K562 (cell line): ENCODE measurements at places on chromosomes 12 and 14.

DNA sequence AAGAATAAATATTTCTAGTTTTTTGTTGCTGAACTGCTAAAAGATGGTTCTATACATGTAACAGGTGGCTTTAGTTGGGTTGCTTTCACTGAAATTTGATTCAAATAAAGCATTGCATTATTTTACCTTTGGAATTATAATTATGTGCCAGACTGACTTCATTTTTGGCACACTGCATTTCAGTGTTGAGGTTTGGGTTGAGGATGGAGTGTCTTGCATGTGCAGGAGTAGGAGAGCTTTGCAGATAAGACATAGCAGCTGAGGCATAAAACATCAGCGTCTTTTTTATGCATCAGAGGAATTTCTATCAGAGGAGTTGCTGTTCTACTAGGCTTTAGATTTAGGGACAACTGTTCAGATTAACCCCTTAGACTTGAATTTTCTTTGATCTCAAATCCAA is 17.2 kb downstream of the SAMD4A start:
- DNase-seq = no peak

- no peak for DNase-seq
These were observed 24.4 kb upstream of the PTPRQ start for GRCh38 chr12:80419644-80420043.

- DNase-seq = no peak
These were observed 199.5 kb upstream of the PLEKHG7 start for GRCh38 chr12:92503029-92503931.

- no peak for DNase-seq
These were observed 12.5 kb upstream of the CACNA2D4 start for GRCh38 chr12:1930803-1931597.

DNA sequence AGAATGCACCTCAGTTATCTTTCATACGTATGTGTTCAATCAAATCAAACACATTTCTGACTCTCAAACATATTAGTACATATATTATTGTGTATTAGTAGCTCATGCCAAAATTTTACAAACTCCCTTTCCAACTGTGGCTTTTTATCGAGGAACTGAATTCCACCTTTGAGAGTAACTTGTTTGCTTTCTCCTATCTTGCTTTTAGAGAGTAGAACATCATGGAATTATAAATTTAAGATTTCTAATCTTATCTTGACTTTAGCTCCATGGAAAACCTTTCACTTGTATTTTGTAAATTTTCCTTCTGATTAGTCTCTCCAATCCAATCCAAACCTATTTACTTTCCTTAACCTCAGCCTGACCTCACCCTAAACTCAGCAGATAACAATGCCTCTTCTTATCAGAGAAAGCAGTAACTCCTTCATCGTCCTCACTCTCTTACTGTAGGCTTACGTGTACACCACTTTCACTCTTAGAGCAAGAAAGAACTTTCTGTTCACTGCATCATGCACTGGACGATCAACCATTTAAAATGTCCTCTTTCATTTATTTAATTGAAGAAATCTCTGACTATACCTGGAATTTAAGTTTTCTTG is 164.5 kb downstream of the TMTC3 start:
- DNase-seq = no peak

DNA sequence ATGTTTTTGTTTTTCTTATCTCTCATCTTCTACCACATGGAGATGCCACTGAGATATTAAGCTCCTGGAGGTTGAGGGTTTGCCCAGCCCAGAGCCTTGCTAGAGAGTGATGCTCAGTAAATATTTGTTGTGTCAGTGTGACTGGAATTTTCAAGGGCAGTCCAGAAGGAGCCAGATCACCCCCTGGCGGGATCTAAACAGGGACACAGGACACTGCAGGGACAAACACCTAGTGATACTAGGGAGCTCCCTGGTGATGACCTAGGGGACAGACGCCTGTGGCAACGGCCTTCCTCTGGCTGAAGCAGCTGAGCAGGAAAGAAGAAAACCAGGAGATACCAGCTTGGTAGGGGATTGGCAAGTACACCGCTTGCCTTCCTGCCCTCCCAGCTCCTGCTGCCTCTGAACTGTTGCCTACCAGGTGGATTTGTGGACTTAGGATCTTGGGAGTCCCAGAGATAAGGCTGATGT is 714.4 kb upstream of the TBX3 start:
- no peak for DNase-seq

- DNase-seq = no peak
These were observed 37.8 kb downstream of the AEBP2 start for GRCh38 chr12:19477071-19477470.

DNA sequence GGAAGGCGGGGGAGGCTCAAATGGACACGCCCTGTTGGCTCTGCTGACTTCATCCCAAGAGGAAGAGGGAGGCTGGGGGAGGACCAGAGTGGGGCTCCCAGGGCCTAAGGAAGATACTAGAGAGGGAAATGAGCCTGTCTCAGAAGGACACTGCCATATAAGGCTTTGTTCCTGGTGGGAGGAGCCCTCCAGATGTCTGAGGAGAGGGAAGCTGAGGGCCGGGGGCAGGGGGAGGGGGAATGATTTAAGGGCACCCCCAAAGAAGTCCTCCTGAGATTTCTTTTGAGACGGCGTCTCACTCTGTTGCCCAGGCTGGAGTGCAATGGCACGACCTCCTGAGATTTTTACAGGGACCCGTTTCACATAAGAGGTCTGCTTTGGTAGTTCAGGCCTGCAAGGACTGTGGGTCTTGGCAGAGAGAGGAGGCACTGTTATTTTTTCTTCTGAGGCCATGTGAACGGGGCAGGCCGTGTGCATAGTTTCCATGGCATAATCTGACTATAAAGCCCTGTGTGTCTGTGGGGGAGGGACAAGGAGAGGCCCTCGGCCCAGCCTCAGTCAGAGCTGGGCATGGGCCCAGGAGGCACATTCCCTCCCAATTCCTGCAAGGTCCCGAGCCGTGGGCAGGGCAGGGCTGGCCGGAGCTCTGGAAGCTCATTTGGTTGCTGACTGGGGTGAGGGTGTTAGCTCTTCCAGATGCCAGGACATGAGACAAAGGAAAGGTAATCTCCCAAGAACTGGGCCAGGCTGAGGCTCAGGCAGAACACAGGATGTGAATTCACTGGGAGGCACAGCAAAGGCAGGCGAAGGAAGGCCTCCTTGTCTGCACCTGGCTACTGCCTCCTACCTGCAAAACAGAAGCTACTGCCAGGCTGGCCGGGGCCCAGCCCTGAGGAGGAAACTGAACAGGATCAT is 22.2 kb upstream of the PLEKHG3 start:
- no peak for DNase-seq

DNA sequence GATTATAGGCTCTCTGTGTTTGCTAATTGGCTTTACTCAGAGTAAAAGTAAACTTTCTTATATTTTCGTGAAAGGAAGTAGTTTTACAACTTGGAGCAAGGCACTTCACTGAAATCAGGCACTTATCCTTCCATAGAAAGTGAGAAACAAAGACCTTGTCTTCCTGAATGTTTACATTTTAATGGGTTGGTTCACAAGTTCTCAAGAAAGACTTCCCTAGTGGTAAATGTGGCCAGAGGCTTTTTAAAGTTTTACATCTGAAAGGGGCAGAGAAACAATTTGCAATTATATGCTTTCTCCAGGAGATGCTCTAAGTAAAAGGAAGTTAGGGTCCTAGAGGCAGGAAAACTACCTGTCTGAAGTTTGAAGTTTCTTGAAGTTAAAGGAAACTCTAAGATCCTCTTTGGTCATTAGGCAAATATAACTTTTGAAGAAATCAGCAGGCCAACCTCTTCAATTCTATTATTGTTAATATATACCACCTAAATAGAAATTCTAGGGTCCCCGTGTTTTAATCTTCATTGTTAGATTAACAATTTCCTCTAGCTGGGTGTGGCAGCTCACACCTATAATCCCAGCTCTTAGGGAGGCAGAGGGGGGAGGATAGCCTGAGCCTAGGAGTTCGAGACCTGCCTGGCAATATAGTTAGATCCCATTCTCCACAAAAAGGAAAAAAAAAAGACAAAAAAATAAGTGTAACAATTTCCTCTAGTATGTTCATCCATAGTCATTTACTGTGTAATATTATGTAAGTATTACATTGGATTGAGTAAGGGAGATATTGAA is 644.9 kb upstream of the FOXG1 start:
- no peak for DNase-seq

- no peak for DNase-seq
These were observed 156.4 kb downstream of the NEDD1 start for GRCh38 chr12:97063292-97063935.

DNA sequence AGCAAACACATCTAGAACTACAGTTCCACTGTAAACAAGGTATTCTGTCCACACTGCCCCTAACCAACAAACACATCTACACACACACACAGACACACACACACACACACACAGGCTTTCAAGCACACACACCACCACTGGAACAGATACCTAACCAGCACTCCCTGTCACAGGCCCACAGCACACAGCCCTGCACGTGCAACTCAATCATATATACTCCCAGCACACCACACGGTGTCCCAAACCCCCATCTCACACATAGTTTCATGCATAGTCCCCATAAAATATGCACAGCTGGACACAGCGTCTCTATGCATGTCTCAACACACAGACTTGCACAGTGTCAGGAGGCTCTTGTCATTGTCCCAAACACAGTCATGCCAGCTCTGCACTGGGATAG is 27.6 kb downstream of the KRT8 start:
- no peak for DNase-seq

- DNase-seq = no peak
These were observed 181.0 kb upstream of the GZMB start for GRCh38 chr14:24814944-24815343.

- no peak for DNase-seq
These were observed 127.3 kb downstream of the SLC6A15 start for GRCh38 chr12:84785281-84785680.

GRCh38 chr14:91396959-91397815 is 20.4 kb downstream of the CCDC88C start:
- DNase-seq = no peak

- no peak for DNase-seq
These were observed 61.6 kb upstream of the DNM1L start for GRCh38 chr12:32617534-32617933.

DNA sequence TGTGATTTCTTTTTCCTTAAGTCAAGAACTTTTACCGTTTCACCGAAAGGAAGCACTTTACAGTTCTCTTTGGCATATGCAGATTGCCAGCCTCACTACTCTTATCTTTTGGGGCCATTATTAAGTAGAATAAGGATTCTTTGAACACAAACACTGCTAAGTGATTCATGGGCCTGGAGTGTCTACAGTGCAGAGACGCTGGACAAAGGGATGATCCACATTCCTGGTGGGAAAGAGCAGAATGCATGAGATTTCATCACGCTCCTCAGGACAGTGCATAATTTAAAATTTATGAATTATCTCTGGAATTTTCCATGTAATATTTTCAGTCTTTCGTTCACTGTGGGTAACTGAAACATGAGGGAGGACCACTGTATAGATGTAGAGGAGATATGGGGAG is 90.2 kb downstream of the TTLL5 start:
- DNase-seq = no peak

GRCh38 chr12:77630344-77630743 is 200.3 kb upstream of the NAV3 start:
- no peak for DNase-seq

DNA sequence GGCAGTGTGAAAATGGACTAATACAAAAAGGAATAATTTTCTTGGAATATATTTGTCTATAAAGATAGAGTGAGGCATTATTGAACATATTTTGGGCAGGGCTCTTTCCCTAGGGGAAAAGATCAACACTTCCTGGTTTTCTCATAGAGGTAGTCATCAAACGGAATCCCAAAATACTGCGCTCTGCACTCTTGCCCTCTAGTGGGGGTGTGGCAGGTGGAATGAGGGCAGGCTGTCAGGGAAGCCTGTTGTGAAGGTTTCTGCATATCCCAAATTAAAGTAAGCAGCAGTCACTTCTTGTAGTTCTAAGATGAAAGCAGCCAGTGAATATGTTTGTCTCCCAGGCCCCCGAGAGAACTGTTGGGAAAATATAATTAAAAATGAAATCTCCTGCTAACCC is 666.8 kb upstream of the TMEM132C start:
- DNase-seq = no peak

GRCh38 chr14:54002653-54003052 is 46.0 kb upstream of the BMP4 start:
- DNase-seq = no peak

GRCh38 chr12:78248321-78248720 is 417.6 kb downstream of the NAV3 start:
- no peak for DNase-seq

- no peak for DNase-seq
These were observed 96.1 kb downstream of the SCN8A start for GRCh38 chr12:51687177-51687576.

DNA sequence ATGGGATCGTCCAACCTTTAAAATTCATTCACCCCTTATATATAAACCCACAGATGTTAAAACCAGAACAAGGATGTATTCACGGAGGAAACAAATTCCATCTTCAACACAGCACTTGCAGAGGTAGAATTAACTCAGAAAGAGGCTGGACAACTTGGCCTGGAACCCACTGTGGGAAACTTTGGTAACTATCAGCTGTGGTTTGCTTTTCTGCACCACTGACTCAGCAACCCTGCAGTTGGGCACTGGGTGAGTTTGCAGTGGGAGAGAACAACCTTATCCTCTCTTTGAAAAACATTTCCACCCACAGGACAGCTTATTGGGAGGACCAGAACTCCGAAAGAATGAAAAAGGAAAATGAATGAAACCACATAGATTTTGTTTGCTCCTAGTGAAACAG is 66.3 kb downstream of the ZNF664 start:
- no peak for DNase-seq

DNA sequence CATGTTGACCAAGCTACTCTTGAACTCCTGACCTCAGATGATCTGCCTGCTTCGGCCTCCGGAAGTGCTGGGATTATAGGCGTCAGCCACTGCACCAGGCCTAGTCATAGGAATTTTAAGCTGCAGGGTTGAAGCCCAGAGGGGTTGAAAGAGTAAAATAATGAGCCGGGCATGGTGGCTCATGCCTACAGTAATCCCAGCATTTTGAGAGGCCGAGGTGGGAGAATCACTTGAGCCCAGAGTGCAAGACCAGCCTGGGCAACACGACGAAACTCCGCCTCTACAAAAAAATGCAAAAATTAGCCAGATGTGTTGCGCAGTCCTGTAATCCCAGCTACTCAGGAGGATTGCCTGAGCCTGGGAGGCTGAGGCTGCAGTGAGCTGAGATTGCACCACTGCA is 69.6 kb downstream of the GALNT8 start:
- DNase-seq = no peak

DNA sequence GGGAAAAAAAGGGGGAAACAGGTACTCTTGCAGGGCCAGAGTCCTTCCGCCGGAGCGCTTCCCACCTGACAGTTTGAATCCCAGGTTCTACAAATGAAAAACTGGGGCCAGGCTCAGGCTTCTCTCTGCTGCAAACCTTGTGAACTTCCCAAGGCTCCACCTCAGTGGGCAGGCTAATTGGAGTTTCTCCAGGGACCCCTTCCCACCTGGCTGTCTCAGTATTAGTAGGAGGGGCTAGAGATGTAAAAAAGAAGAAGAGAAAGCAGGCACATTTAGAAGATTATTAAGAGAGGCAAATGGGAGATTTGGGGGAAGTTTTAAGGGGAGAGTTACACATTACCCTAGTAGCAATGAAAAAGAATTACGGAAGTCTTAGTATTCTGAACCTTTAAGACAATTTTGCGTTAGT is 20.0 kb upstream of the CLEC2D start:
- peak; percentile 41 for DNase-seq
